Coronary artery (tissue), 2 donors: ENCODE measurements at places on chromosomes 3 and 15.

GRCh38 chr3:123694366-123695087 lies 109.7 kb upstream of the HACD2 start:
- no peak for DNase-seq

GRCh38 chr15:28915041-28915810 lies 29.5 kb downstream of the APBA2 start:
- no peak for DNase-seq

GRCh38 chr3:37174532-37175126 lies at the start of gene LRRFIP2:
LRRFIP2 (minus strand) TSS chr3:37174582; CDS start chr3:37148983, 25,599 bp downstream.
- DNase-seq = no peak

DNA sequence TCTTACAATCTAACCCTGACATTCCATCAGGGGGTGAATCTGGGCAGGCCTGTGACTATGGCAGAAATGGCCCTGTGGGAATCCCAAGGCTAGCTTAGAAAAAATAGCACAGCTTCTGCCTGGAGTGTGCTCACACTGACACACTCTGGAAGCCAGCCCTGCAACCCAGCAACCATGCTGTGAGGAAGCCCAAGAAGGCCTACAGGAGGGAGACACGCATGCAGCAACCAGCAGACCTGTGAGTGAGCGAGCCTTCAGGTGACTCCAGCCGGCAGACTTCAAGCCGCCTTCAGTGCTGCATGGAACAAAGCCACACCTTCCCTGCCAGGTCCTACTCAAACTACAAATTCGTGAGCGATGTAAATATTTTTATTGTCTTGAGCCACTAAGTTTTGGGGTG lies 26.1 kb downstream of the RAB6B start:
- no peak for DNase-seq

- DNase-seq = no peak
Observed at GRCh38 chr3:60917141-60917540, 334.1 kb downstream of the FHIT start.

- DNase-seq = no peak
Observed at GRCh38 chr3:9361691-9362388, 1.0 kb upstream of the THUMPD3 start.

DNA sequence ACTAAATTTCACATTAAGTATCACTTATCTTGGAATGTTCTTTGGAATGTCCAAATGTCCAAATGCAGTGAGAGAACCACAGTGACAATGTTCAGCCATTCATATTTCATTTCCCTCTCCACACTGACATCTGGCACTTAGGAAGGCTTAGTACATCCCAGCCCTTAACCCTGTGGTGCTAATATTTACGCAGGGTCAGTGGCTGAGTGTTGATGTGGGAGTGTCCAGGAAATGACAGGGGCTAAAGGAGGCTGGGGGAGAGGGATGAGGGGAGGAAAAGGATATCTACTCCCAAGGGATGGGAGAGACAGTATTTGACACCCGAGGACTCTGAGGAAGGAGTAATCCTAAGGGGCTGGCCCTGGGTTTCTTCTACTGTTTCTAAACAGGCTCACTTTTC lies 14.1 kb upstream of the CCR4 start:
- DNase-seq = no peak

GRCh38 chr3:116342499-116342898 lies 102.8 kb downstream of the LSAMP start:
- no peak for DNase-seq

GRCh38 chr3:48504051-48504946 lies at the start of gene SHISA5:
SHISA5 (minus strand) TSS chr3:48504174; CDS start chr3:48504094, 80 bp downstream.
- peak; percentile 88 for DNase-seq

- DNase-seq = no peak
Observed at GRCh38 chr3:63582943-63583500, 69.5 kb upstream of the SNTN start.

- DNase-seq = no peak
Observed at GRCh38 chr3:52174896-52175295, 20.7 kb upstream of the POC1A start.

GRCh38 chr3:101414121-101414520 lies 93.7 kb upstream of the IMPG2 start:
- no peak for DNase-seq

DNA sequence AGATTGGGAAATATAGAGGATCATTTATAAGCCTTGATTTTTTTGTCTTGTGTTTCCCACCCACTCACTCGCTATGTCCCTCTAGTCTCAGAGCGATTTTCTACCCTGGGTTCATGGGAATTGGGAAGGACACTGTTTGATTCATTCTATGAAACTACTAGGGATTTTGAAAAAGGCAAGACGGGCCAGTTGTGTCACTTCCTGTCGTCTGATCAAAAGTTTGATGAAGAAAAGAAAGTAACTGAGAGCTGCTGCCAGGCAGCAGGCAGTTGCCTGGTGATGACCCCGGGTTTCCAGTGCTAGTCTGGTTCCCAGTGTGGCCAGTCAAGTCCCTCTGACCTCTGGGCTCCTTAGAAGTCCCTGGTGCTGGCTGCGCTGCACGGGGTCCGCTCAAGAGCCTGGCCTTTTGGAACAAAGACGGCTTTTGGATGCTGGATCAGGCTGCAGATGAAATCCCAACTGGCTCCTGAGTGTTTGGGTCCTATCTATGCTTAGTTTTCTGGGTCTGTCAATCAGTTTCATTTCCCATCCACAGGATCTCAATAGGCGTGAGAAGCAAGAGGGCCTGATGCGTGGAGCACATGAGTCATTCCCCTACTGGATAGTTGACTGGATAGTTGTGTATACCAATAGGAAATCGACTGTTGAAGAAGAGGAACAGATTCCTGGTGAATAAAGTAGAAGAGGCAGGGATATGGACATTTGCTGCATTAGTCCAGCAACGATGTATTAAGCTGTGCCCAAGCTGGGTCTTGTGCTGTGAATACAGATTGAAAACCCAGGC lies 89.7 kb downstream of the EEFSEC start:
- no peak for DNase-seq

- DNase-seq = no peak
Observed at GRCh38 chr3:177126015-177126773, 71.1 kb downstream of the TBL1XR1 start.

- no peak for DNase-seq
Observed at GRCh38 chr3:48299746-48300712, 33.4 kb downstream of the SPINK8 start.

DNA sequence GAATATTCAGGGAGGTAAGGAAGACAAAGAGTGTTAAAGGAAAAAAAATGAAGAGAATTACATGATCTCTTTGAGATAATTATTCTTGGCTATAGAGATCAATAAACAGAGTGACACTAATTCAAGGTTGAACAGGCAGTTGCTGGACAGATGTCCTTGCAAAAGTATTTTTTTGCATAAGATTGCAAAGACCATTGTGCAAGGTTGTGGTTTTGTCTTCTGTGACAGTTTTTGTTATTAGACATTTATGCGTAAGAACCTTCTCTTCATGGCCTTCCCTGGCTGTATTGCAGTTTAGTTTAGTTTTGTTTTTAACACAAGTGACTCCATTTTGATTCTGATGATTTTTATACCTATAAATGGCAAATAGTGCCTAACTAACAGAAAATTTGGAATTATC lies 682.8 kb upstream of the ARPP21 start:
- no peak for DNase-seq

GRCh38 chr15:95687061-95687460 lies 643.4 kb upstream of the NR2F2 start:
- no peak for DNase-seq

GRCh38 chr3:52236424-52236886 lies 2.5 kb downstream of the TWF2 start:
- no peak for DNase-seq

GRCh38 chr15:94119923-94120775 lies 111.2 kb upstream of the MCTP2 start:
- no peak for DNase-seq

- DNase-seq = no peak
Observed at GRCh38 chr3:171225708-171226107, 199.2 kb upstream of the SLC2A2 start.

DNA sequence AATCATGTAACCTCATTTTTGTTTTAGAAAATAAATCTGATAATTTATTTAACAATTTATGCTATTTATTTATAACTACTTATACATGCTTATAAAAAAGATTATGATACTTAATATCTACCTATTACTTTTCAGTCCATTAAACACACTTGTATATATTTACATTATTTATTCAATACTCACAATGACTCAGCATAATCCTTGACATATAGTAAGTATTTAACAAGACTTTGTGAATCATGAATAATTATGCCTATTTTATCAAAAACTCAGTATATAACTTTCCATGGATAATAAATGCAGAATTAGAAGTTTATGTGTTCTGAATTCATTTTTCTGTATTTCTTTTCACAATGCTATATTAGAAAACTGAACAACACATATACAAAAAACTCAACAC lies 266.0 kb upstream of the STAC start:
- no peak for DNase-seq

DNA sequence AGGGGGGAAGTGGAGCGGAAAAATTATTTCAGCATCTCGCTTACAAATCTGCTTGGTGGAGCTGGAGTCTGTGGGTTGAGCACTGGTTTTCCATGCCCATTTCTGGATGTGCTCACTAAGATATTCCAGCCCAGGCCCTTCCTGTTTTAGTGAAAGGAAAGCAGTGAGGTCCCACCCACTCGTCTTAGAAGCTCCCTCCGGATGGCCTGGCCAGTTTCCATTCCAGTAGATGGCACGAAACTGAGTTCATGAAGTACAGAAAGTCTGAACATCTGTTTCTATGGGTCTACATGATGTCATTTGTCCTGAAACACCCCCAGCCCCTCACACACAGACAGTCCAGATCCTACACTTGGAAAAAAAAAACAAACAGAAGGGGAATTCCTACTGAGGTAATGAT lies 31.9 kb upstream of the THSD4 start:
- DNase-seq = no peak

DNA sequence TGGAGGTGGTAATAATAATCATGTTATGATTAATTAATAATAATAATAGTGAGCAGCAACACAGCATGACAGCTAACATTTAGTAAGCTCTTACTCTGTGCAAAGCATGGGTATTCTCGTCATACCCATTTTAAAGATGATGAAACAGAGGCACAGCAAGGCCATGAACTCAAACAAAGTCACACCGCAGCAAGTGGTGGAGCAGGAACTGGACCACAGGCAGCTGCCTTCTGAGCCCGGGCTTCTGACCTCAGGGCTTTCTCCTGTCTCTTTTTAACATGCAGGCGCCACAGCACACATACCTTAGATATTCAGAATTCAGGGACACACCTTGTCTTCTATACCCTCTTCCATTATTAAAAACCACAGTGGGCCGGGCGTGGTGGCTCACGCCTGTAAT lies 50.7 kb upstream of the SPATA12 start:
- no peak for DNase-seq

DNA sequence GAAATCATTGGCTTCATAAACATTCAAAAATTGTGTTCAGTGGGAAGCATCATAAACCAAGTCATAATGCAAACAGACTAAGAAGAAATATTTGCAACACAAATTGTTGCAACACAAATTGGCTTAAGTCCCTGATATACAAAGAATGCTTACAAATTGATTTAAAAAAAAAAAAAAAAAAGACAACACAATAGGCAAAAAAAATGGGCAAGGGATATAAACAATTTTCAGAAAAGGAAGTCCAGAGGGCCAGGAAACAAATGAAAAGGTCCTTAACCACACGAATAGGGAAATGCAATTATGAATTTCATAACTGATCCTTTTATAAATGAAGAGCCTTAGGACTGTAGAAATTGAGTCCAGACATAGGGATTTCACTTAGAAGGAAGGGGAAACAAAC lies 98.9 kb downstream of the LRRK1 start:
- no peak for DNase-seq

DNA sequence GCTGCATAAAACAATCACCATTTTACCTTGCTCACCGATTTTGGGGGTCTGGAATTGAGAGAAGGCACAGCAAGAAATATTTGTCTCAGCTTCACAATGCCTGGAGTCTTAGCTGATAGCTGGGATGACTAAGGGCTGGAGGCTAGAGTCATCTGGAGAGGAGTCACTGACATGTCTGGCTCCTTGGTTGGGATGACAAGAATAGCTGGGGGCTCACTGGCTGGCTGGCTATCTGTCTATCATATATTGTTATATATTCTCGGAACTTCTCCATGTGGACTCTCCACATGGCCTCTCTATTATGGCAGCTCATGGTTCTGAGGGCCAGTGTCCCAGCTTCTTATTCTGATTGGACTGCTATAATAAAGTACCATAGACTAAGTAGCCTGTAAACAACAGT lies 20.0 kb upstream of the TRIM71 start:
- DNase-seq = no peak

- no peak for DNase-seq
Observed at GRCh38 chr15:33104212-33104611, 90.3 kb downstream of the FMN1 start.

DNA sequence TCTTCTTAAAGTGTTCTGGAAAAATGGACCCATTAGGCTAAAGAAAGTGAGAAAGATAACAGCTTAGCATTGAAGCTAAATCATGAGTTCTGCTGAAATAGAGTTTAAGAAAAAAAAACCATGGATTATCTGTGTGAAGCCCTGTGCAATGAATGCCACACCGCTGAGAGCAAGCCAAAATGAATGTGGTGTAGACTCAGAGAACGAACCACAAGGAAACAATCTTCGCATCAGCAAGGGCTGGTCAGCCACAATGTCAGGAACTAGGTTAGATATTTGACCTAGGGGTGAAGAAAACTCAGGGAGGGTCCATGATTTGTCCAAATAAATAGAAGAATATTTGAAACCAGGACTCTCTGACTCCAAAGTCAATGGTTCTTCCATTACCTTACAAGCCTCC lies 91.4 kb upstream of the MEX3B start:
- DNase-seq = no peak

DNA sequence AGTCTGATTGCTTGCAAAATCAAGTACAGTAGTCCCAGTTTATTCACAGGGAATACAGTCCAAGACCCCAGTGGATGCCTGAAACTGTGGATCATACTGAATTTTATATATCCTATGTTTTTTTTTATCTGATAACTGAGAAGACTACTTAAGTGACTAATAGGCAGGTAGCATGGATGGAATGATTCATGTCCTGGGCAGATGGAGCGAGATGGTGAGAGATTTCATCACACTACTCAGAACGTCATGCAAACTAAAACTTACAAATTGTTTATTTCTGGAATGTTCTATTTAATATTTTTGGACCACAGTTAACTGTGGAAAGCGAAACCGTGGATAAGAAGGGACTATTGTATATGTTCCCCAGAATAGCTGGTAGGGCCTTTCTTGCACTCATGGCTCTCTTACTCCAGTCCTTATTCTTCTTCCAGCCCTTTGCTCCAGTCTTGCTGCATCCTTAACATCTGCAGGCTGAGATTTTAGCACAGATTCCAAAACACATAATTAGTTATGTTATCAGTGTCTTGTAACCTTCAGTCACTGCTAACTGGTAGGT lies 290.0 kb downstream of the ADAMTSL3 start:
- no peak for DNase-seq

GRCh38 chr3:10706156-10706739 lies 109.8 kb upstream of the SLC6A11 start:
- DNase-seq = no peak

DNA sequence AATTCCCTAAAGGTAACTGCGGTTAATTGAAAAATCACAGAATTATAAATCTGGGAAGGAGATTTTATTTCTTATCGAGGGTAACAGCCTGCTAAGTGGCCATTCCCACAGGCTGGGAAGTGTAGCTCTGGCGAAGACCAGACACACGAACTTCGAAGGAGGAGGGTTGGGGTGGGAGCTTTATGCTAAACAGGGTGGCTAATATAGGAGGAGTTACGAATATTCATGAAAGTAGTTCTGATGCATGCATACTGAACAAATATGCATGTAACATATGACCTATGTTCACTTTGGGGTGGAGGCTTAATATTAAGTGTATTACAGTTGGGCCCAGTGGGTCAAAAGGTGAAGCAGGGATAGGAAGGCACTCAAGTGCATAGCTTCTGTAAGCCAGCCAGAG lies 221.6 kb downstream of the FGF12 start:
- no peak for DNase-seq
